ENCODE measurements at places on chromosomes 11 and 22.

DNA sequence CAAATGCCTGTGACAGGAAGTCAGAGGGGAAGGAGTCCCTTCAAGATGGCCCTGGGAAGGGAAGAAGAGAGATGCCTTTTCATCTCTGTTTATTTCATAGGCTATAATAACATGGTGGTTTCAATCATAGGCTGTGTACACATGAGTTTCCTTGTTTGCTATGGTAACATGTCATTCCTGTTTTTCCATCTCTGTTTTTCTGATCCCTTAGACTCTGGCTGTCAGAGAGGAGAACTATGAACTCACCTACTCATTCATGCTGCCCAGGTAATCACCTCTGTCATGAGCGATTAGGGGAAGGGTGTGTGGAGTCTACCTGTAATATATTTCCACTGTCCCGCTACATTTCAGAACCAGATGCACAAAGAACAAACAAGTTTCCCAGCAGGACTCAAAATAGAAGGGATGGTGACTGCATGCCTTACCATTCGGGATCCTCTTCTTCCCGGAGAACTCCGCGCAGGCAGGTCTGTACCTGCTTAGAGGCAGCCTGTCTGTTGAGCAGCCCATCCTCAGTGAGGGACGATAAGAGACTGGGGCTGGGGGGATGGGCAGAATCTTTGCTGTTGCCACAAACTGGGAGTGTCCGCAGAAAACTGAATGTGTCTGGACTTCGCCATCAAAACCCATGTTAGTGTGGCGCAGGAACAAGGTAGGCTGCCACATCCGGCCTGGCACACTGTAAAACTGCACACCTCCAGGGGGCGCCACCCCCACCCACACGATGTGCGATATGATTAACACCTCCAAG is 7.1 kb upstream of the PEX26 start:
- no peak for DNase-seq

DNA sequence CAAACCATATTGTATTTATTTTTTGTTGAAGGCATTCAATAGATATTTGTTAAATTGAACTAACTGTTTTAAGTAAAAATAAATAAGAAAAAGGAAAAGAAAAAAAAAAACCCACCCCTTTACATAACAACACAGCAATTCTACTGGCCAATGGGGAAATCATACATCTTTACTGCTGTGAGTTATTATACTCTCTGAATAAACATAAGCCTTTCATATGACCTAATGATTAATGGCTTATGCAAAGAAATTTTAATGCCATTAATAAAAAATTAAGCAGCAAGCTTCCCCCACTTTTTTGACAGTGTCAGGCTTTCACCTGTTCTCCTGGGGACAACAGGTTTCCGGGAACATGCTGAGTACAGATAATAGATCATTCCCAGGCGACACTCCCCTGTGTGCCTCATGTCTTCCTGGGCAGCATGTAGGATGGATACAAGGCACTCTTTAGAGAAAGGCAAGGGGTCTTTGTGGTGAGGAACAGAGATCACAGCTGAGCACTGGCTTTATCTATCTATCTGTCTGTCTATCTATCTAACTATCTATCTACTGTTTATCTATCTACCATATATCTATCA is 676.0 kb downstream of the NTM start:
- no peak for DNase-seq

DNA sequence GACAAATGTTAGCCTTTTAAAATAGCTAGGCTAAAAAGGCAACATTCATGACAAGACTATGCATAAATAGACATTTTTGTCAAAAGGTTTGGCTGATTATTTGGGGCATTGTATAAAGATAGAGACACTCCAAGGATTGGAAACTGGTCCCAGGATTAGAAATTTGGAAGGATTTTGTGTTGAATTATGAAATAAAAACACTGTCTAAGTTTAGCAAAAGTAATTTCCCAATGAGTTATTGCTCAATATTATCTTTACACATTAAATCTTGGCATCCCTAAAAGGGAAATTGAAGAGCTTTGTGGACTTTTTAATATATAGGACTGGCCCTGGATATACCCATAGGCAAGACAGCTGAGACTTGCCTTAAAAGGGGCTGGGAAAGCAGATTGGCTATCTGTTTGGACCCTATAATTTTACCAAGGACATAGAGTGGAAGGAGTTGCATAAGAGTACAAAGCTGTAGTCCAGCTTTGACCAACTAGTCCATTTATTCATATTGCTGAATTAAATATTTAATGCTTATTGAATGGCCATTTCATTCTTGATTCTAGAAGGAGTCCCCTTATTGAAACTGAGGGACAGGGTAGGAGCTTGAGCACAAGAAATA is 382.7 kb downstream of the METTL15 start:
- DNase-seq, result no peak

DNA sequence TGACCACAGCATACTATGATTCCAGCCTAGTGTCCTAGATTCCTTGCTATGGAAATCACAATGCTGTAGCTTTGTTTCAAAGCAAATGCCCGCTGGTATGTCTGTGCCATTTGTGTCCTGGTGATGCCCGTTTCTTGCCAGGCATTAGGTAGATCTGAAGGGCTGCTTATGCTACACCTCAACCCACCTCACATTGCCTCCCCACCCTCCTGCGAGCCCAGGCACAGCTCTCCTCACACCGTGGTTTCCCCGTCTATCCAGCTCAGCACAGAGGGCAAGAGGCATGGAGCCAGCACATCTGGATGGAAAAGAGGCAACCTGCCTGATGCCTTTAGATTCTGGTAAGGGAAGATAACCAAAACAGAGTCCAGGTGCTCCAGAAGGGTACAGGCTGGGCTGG is 307.4 kb upstream of the B3GAT1 start:
- no peak for DNase-seq

DNA sequence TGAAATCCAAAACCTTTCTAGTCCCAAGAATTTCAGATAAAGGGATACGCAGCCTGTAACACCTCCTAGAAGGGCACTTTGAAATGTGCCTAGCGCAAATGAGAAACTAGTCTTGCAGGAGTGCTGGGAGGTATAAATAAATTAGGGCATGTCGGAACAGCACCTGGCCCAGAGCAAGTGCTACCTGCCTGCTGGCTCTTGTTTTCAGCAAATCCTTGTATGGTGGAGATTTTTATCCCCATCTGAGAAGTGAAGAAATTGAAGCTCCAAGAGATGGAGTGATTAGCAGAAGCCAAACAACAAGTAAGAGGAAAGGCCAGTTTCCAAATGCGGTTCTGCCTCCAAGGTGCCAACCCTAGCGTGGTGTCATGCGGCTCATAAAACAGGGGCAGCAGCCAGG is 36.7 kb upstream of the TFIP11 start:
- no peak for DNase-seq

DNA sequence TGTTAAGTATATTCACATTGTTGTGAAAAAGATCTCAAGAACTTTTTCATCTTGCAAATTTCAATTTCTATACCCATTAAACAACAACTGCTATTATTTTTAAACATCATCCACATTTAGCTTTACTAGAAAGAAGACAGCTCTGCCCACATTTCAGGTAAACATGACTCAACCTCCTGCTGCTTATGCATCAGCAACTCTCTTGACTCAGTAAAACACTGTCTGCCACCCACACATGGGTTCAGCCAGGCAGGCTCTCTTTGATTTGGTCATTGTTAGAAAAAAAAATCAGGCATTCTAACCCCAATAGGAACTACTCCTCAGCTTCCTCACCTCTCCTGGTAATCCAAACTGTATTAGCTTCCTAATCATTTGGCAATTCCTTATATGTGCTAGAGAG is 5.1 kb upstream of the ENDOD1 start:
- DNase-seq, result peak; percentile 59

DNA sequence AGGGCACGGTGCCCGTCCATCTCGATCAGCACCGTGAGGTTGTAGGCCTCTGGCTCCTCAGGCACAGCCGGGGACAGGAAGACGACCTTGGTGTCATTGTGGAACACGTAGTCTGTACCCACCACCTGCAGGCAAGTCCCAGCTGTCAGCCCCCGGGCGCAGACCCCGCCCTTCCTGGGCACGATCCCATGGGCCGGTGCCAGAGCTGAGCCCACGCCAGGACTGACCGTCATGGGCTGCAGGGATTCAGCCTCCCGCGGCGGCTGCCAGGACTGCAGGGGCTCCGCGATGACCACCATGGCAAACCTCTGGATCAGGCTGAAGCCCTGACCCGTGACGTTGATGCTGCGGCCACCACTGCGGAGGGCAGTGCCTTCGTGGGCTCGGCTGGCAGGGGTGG is 11.8 kb upstream of the MAPK11 start:
- DNase-seq, result no peak

GRCh38 chr11:48011798-48012391 is 31.5 kb downstream of the PTPRJ start:
- DNase-seq, result peak; percentile 40

DNA sequence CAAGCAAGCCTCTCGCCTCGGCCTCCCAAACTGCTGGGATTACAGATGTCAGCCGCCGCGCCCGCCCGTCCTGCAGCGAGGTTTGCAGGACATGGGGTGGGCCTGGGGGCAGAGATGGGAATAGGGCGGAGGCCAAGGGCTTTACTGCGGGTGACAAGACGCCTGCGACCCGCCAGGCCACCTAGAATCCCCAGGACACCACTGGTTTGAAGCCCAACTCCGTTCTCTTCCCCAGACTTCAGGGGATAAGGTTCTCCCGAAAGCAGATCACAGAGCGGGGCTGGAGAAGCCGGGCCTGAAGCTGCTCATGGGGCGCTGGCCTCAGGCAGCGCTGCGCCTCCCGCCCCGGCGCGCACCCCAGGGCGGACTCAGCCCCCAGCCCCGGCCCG is 354 bp downstream of the POLR2L start:
- DNase-seq, result no peak

GRCh38 chr22:49827853-49828598 is at the start of gene BRD1:
TSS of gene BRD1 (minus strand) at chr22:49827873. CDS start at chr22:49824317, 3,556 bp downstream.
- peak; percentile 51 for DNase-seq

DNA sequence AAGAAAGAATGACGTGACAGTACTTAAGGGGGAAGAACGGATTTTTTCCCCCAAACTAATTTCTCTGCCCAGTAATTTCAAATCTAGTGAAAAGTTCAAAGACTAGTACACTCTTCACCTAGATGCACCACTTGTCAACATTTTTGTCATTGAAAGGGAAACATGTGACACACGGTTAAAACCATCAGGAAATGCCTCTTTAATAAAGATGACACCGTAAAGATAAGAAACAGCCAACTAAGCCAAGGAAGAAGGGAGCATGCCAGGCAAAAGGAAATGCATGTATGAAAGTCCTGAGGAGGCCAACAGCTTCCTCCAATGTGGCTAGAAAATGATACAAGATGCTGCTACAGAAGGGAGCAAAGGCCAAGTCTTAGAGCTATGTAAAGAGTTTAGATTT is 49.4 kb downstream of the RSF1 start:
- DNase-seq, result no peak

- DNase-seq, result no peak
These were observed 17.5 kb upstream of the CDKN1C start for GRCh38 chr11:2902784-2903671.

DNA sequence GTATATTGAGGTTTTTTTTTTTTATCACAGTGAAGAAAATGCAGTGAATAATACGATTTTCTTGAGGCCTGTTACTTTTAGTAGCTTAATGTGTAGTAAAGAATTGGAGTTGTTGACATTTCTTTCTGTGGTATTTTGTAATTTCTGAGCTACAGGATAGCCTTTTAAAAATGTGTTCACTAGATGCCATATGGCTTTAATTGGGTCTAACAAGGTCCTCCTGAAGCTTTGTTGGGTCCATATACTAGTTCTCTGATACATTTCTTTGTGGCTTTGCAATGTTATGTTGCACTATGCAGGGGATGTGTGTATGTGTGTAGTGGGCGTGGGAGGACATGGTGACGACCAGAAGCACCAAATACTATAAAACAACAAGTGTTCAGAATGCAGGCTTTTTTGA is 25.1 kb downstream of the FBXO7 start:
- DNase-seq, result no peak

GRCh38 chr11:35536470-35536869 is 11.1 kb upstream of the PAMR1 start:
- no peak for DNase-seq

DNA sequence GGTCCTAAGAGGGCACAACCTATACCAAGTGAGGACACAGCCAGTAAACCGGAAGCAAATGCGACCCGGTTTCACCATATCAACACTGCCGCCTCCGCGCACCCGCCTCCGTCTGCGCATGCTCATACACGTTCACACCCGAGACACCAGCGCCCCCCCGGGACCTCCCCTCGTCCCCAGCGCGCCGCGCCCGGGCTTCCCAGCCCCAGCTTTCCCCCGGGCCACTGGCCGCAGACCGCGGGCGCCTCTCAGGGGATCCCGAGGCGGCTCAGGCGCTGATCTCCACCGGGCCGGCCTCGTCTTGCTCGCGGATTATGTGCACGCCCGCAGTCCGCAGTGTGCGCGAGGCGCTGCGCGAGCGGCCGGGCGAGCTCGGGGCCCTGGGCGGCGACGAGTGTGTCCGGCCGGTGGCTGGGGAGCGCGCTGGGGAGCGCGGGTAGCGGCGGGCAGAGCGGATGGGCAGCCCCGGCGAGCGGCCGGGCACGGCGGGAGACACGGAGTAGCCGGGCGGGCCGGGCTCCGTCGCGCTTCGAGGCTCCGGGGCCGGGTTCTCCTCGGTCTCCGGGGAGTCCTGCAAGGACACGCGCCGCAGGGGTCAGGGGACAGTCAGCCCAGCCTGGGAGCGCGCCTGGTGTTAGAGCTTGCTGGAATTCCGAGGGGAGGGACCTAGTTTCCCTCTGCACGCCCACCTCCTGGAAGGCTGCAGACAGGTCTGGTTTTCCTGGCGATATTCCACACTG is 2.0 kb downstream of the HEPN1 start:
- peak; percentile 74 for DNase-seq

- DNase-seq, result no peak
These were observed 39.8 kb downstream of the DRD2 start for GRCh38 chr11:113435190-113435968.

DNA sequence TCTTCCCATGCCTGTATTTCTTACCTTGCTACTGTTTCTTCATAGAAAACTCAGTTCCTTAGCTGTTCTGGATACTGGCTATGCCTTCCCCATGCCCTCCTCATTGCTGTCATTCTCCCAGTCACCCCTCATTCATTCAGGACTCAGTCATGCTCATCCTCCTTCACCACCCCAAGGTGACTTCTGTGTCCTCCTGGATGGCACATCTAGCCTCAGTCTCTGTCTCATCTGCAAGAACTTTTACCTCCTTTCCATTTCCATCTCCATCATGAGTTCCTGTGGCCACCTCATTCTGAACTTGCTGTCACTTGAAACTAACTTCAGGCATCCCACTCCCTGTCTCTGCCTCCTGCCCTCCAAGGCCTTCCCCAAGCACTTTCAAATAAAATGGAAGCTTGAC is 42.3 kb downstream of the PANX1 start:
- DNase-seq, result no peak

GRCh38 chr11:134582770-134583095 is 170.7 kb upstream of the B3GAT1 start:
- DNase-seq, result no peak

GRCh38 chr11:2446590-2447252 is 1.9 kb downstream of the KCNQ1 start:
- no peak for DNase-seq

GRCh38 chr11:35525501-35526175 is at the start of gene PAMR1:
TSS of gene PAMR1 (minus strand) at chr11:35525616. CDS start at chr11:35525585, 31 bp downstream.
- no peak for DNase-seq

- DNase-seq, result no peak
These were observed 12.5 kb upstream of the E2F8 start for GRCh38 chr11:19253153-19253745.

- DNase-seq, result no peak
These were observed 31.7 kb upstream of the CSNK1E start for GRCh38 chr22:38348751-38349496.
